Naive thymus-derived CD4-positive, alpha-beta T cell (primary cell): ENCODE measurements at places on chromosomes 16 and 17. TPM values are rescaled to one million over a fixed set of nuclear protein-coding genes. Genes with fewer than 3 reads are reported as not detected.

GRCh38 chr16:54204756-54205155 lies 81.8 kb downstream of the IRX3 start:
- H3K36me3 ChIP-seq: no peaks in the 10 kb centered on the region
- DNase-seq: no peak
- H3K27ac ChIP-seq: no peak overlapping the region
- no peaks in the 10 kb centered on the region for H3K4me1 ChIP-seq
- H3K4me3 ChIP-seq: no peak overlapping the region

Gene MPV17L
- not detected for polyA plus RNA-seq

GRCh38 chr17:19495828-19496528 lies 37.7 kb upstream of the SLC47A1 start:
- no peaks in the 10 kb centered on the region for H3K36me3 ChIP-seq
- no peak overlapping the region for H3K27ac ChIP-seq
- H3K4me1 ChIP-seq: no peaks in the 10 kb centered on the region
- H3K27me3 ChIP-seq: no peaks in the 10 kb centered on the region

- H3K4me1 ChIP-seq: peaks cover 12% of the 10 kb centered on the region
- DNase-seq: peak; percentile 75
- H3K27ac ChIP-seq: peak overlapping the region; percentile 91
- H3K36me3 ChIP-seq: no peaks in the 10 kb centered on the region
- no peaks in the 10 kb centered on the region for H3K27me3 ChIP-seq
Measured at GRCh38 chr17:64146418-64147109, 16.6 kb upstream of the ERN1 start.

DNA sequence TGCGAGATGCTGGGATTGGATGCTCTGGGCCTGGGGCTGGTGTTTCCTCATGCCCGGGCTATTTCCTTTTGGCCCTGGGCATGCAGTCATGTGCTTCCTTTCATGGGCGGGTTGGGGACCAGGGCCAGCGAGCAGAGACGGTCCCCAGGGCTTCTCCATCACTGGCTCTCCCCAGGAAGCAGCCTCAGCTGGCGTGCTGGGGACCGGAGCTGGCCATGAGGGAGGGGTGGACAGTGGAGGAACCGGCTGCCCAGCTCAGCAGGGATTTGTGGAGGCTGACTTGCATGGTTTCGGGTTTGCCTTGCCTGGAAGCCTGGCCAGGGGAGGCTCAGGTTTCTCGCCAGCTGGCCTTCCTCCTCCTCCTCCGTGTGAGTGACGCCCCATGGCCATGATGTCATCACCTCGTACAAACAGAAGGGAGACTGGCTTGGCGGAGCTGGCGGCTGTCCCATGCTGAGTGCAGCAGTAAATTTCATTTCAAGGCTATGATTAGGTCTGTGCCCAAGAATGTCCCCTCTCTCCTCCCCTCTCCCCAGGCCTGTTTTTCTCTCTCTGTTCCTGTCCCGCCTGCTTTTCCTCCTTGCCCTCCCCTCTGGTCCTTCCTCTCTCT lies 8.9 kb upstream of the TIMP2 start:
- H3K27me3 ChIP-seq: no peaks in the 10 kb centered on the region
- H3K4me3 ChIP-seq: no peak overlapping the region
- H3K27ac ChIP-seq: no peak overlapping the region
- DNase-seq: no peak
- no peaks in the 10 kb centered on the region for H3K4me1 ChIP-seq

GRCh38 chr17:63445571-63445953 lies 544 bp downstream of the CYB561 start:
- H3K36me3 ChIP-seq: no peaks in the 10 kb centered on the region
- peak; percentile 48 for DNase-seq

DNA sequence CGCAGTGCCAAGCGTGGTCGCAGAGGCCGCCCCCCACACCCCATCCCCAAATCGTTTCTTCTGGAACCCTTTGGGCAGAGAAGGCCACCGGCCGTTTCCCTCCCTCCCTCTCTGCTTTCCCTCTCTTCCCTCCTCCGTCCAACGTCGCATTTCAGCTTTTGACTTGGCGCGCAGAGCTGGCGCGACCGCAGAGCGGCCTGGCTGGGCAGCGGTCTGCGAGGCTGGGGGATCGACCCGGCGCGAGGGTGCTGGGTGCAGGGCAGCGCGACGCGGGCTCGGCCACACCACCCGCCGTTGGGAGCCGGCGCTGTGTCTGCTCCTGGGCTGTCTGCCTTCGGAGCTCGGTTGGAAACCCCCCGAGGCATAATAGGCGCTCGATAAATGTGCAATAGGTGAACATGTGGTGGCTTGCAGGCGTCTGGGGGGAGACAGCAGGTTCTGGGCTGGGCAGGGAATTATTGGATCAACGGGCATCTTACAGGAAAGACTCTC lies 2.8 kb upstream of the NTN3 start:
- DNase-seq: no peak
- peaks cover 4% of the 10 kb centered on the region for H3K4me1 ChIP-seq
- peaks cover 4% of the 10 kb centered on the region for H3K27me3 ChIP-seq
- H3K4me3 ChIP-seq: no peak overlapping the region
- H3K27ac ChIP-seq: no peak overlapping the region
- H3K36me3 ChIP-seq: no peaks in the 10 kb centered on the region

GRCh38 chr16:62298600-62298999 lies 262.4 kb upstream of the CDH8 start:
- no peaks in the 10 kb centered on the region for H3K4me1 ChIP-seq
- no peaks in the 10 kb centered on the region for H3K36me3 ChIP-seq
- no peak overlapping the region for H3K27ac ChIP-seq
- H3K4me3 ChIP-seq: no peak overlapping the region
- no peak for DNase-seq

DNA sequence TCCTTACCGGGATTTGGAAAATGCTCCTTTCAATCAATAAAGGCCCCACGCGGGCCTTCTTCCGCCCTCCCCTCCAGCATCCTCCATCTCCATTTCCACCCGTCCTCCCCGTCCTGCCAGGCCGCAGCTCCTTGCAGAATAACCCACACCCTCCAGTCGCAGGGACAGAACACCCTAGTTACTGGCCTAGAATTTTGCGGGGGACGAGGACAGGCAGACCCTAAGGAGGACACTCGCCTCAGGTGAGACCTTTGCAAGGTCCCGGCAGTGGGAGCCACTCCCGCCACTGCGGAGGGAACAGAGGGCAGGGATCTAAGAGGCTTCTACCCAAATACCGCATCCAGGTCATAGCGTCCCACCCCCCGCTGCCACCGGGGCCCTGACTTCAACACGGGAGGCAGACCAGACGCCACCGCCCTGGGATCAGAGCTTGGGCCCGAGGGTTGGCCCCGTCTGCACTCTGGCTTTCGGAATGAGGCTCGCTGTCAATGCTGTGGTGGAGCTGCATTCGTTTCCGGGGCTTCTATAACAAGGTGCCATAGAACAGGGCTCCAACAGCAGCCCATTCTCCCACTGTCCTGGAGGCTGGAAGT lies 26.8 kb downstream of the SLC25A10 start:
- DNase-seq: no peak
- H3K4me1 ChIP-seq: no peaks in the 10 kb centered on the region
- peaks cover 3% of the 10 kb centered on the region for H3K27me3 ChIP-seq
- no peaks in the 10 kb centered on the region for H3K36me3 ChIP-seq

Gene SLC38A8
- polyA plus RNA-seq: not detected

- no peak for DNase-seq
- H3K36me3 ChIP-seq: no peaks in the 10 kb centered on the region
- H3K4me3 ChIP-seq: no peak overlapping the region
Measured at GRCh38 chr16:23838485-23839142, 2.8 kb downstream of the PRKCB start.

DNA sequence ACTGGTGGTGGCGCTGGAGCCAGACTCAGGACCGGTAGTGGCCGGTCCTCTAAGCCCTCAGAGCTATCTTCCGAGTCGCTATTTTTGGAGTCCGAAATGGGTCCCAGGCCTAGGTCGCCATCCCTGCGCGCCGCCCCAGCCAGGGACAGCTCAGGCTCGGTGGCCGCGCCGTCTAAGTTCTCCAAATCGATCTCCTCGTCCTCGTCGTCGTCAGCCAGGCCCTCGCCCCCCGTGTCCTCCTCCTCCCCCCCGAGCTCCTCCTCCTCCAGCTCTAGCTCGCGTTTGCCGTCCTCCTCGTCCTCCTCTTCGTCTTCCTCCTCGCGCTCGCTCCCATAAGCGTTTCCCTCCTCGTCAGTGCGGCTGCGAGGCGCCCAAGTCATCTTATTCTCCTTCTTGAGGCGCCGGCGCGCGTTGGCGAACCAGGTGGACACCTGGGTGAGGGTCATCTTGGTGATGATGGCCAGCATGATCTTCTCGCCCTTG lies 1.6 kb downstream of the IRX3 start:
- DNase-seq: no peak
- no peak overlapping the region for H3K4me3 ChIP-seq
- no peaks in the 10 kb centered on the region for H3K27me3 ChIP-seq
- H3K4me1 ChIP-seq: no peaks in the 10 kb centered on the region
- no peaks in the 10 kb centered on the region for H3K36me3 ChIP-seq
- H3K27ac ChIP-seq: no peak overlapping the region

- no peaks in the 10 kb centered on the region for H3K36me3 ChIP-seq
- peaks cover 24% of the 10 kb centered on the region for H3K4me1 ChIP-seq
- no peak overlapping the region for H3K4me3 ChIP-seq
Measured at GRCh38 chr17:44067545-44067940, 1.1 kb upstream of the LSM12 start.

DNA sequence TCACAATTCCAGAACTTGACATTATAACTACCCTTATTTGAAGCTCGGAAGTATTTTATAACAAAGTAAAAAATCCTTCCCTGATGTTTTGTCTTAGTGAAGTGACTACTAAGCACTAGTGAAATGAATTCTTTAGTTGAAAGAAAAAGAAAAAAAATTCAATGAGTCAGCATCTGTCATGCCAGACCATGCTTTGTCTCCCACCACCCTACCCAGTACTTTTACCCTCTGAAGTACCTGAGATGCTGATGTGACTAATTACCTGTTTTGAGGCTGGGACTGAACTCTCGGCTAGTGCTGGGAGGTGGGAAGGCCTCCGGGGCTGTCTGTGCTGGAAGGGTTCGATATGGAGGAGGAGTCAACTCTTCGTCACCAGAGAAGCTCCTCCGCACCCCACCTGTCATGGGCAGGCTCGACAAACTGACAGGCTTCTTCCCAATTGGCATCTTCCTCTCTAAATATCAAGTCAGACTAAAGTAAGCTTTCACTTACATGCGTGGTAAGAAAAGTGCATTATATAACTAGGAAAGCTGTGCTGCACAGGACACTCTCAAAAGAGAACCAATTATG lies 19.6 kb downstream of the NME2 start:
- H3K27me3 ChIP-seq: no peaks in the 10 kb centered on the region
- H3K27ac ChIP-seq: no peak overlapping the region
- DNase-seq: no peak
- H3K36me3 ChIP-seq: no peaks in the 10 kb centered on the region

DNA sequence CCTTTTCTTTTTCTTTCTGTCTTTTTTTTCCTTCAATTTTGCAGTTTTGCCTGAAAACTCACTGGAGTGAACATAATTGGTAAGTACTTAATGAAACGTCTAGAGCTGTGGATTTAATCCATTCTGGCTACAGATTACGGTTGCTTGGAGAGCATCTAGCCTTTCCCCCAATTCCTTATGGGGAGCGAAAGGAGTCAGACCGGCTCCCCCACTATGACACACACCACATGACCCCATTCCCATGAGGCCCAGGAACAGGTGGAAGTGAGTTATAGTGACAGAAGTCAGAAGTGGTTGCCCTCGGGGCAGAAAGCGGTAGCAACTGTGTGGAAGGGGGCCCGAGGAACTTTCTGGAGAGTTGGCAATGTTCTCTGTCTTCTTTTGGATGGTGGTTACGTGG lies 41.2 kb downstream of the EMP2 start:
- no peak for DNase-seq
- no peak overlapping the region for H3K4me3 ChIP-seq
- no peaks in the 10 kb centered on the region for H3K36me3 ChIP-seq
- no peaks in the 10 kb centered on the region for H3K27me3 ChIP-seq
- H3K27ac ChIP-seq: no peak overlapping the region

DNA sequence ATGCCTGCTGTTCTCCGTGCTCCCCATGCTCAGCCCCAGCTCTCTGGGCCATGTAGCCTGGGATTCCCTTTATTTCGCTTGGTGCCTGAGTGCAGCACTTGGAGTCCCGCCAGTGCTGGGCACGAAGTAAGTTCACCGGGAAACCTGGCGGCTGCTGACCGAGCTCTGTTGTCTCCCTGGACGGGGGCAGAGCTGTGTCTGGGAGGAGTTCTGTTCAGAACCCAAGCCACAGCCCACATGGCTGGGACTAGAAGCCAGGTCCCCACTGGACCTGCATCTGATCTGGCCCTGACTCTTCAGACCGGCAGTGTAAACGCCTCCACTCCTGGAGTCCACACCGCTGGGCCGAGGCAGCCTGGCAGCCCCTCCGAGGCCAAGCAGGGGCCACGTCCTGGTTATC lies 37.5 kb upstream of the CIBAR2 start:
- H3K4me3 ChIP-seq: no peak overlapping the region
- no peaks in the 10 kb centered on the region for H3K36me3 ChIP-seq
- no peak overlapping the region for H3K27ac ChIP-seq

DNA sequence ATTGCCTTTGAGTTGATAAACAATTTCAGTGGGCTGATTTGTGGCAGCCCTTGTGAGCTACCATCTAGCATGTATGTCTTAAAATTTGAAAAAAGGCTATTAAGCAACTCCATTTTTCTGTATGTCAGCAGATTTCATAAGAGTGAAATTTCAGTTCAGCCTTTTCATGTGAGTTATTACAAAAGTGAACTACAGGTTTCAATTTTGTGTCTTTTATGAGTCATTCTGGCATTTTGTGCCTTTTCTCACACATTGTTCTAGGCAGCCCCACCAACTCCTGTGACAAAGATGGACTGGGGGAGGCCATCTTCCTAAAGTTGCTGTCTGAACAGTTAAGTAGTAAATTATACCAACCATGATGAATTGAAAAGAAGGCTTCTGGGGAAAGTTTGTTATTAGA lies 52.1 kb downstream of the USP10 start:
- no peaks in the 10 kb centered on the region for H3K27me3 ChIP-seq
- no peak overlapping the region for H3K4me3 ChIP-seq
- no peak overlapping the region for H3K27ac ChIP-seq
- peaks cover 19% of the 10 kb centered on the region for H3K4me1 ChIP-seq
- peaks cover 2% of the 10 kb centered on the region for H3K36me3 ChIP-seq

DNA sequence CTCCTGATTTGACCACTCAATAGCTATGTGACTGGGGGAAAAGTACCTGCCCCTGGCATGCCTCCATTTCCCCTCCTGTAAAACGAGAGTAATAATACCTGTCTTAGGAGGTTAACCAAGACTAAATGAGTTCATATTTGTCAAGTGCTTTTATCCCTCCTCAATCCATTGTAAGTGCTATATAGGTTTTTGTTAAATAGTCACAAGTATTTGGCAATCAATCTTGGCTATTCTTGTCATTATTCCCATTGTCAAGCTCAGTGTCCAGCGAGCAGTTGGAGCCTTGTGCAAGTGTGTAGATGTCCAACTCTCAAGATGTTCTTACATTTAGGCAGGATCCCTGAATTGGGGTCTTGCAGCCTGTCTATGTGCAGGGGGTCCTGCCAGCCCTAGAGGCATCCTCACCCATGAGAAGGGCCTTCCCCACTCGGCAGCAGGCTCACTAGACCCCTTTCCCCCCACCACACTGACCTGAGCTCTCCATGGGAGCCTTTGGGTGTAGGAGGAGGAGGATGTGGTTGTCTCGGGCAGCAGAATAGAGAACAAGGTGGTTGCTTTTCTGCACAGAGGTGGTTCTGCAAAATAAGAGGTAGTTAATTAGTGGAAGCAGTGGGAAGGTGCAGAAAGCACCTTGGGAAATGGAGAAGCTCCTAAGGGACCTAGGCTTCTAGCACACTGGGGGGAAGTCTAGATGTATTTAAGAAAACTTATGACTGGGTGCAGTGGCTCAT lies 18.0 kb downstream of the PIK3R6 start:
- H3K4me1 ChIP-seq: no peaks in the 10 kb centered on the region
- no peak overlapping the region for H3K4me3 ChIP-seq
- no peak overlapping the region for H3K27ac ChIP-seq
- DNase-seq: no peak
- no peaks in the 10 kb centered on the region for H3K36me3 ChIP-seq
- H3K27me3 ChIP-seq: no peaks in the 10 kb centered on the region
